GM23248 (cell line): ENCODE measurements at places on chromosomes 4 and X. TPM values are rescaled to one million over a fixed set of nuclear protein-coding genes. Genes with fewer than 3 reads are reported as not detected.

ADH7 gene
- not detected in 2 replicates for total RNA-seq

SPATA4 gene
- not detected in 2 replicates for total RNA-seq

RNF150 gene
- total RNA-seq, result 10.5 and 11.6 TPM in 2 replicates

TMEM35A gene
- 0.32 and 0.76 TPM in 2 replicates for total RNA-seq

RNF212 gene
- total RNA-seq, result 0.51 and 2.5 TPM in 2 replicates

PNMA6F gene
- not detected in 2 replicates for total RNA-seq

MAGEA6 gene
- total RNA-seq, result not detected in 2 replicates

ASMT gene
- not detected in 2 replicates for total RNA-seq

SULT1B1 gene
- total RNA-seq, result 2.6 TPM in 1 of 2 replicates, not detected in the other

IL9R gene
- total RNA-seq, result not detected in 2 replicates

SPANXC gene
- not detected in 2 replicates for total RNA-seq

CXXC4 gene
- not detected in 2 replicates for total RNA-seq

IL1RAPL1 gene
- 0.38 TPM in 1 of 2 replicates, not detected in the other for total RNA-seq

CYLC1 gene
- not detected in 2 replicates for total RNA-seq

COL4A5 gene
- 13.2 and 14.4 TPM in 2 replicates for total RNA-seq

BTC gene
- total RNA-seq, result not detected in 2 replicates

DCAF8L1 gene
- not detected in 2 replicates for total RNA-seq

TNIP3 gene
- total RNA-seq, result 0.76 and 1.4 TPM in 2 replicates

GNRHR gene
- total RNA-seq, result not detected in 2 replicates

RNF175 gene
- total RNA-seq, result not detected in 2 replicates

DCAF12L2 gene
- not detected in 2 replicates for total RNA-seq

MYOZ2 gene
- total RNA-seq, result 0.22 TPM in 1 of 2 replicates, not detected in the other

ELF4 gene
- 16.5 and 19.2 TPM in 2 replicates for total RNA-seq

SH3BGRL gene
- 137 and 149 TPM in 2 replicates for total RNA-seq

GPC4 gene
- total RNA-seq, result 1.9 and 2.5 TPM in 2 replicates

PPP1R3F gene
- 6.2 and 10.6 TPM in 2 replicates for total RNA-seq

SGCB gene
- total RNA-seq, result 50.2 and 50.4 TPM in 2 replicates

AR gene
- 4.8 and 6.8 TPM in 2 replicates for total RNA-seq

AMBN gene
- total RNA-seq, result not detected in 2 replicates

XAGE1A gene
- total RNA-seq, result not detected in 2 replicates

PGAM4 gene
- total RNA-seq, result not detected in 2 replicates

EXOC1L gene
- not detected in 2 replicates for total RNA-seq

CSAG2 gene
- total RNA-seq, result not detected in 2 replicates
